ENCODE measurements at places on chromosomes 4 and X.

DNA sequence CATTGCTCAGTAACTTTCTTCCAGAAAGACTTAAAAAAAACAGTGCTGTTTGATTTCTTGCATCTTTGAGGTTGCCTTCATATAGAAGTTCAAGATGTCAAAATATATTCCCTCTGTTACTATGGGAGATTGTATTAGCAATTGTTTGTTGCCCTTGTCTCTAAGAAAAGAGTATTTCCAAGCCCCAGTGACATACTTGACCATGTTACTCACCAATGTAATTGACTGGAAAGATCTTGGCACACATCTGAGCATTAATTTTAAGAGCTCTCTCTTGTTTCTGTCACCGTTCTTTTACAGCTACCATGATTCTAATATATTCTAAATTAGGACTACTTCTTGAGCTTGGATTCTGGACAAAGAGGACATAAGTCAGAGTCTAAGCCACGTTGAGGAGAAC is 902.7 kb upstream of the EPHA5 start:
- peak; percentile 39 for DNase-seq

DNA sequence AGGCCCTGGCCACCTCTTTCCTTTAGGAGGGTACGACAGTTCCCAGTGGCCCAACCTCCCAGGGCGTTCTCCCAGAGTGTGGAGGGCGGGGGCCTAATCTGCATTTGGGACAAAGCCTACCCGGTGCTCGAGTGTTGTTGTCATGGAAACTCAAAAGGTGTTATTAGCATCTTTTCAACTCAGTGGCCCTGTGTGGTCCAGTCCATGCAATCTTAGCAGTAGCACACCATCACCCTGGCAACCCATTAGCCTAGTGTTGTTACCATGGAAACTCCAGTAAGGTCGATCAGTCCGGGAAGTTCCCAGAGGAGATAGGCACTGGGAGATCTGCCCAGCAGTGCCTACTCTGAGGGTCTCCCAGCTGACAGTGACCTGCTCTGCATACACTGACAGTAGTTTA is 20.2 kb downstream of the APLN start:
- DNase-seq: no peak

- no peak for DNase-seq
These were observed 737.5 kb upstream of the MAGEB2 start for GRCh38 chrX:29477878-29478277.

- no peak for DNase-seq
These were observed 3.5 kb downstream of the BCOR start for GRCh38 chrX:40094041-40094899.

DNA sequence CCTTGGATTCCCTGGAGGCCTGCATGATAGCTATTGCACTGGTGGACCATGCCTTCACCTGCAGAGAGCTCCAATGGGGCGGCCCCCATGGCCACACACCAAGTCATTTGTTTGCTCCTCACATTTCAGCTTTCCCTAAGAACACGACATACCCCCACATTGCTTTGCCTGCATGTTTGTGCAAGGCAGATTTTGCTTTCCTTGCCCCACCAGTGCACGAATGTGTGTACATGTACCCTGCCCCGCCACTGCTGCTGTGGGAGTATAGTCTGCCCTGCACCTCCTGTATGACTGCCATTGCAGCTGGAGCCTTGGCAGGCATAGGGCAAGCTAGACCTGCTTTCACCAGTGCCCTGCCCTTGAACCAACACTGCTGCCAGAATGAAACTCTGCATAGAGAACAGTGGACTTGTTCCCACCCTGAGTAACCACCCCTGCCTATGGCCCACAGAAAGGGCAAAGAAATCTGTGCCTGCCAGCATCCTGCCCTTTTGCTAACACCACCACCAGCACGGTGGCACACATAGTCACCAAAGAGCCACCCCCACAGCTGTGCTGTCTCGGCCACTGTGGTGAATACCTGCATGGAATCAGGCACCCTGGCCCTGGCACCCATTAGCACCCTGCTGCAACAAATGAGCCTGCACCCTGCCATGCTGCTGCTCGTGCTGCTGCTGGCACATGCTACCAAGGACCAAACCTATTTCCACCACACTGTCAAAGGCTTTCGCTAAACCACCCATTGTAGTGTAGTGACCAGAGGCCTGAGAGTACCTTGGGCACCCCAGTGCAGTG is 661.7 kb upstream of the FAM241A start:
- no peak for DNase-seq

DNA sequence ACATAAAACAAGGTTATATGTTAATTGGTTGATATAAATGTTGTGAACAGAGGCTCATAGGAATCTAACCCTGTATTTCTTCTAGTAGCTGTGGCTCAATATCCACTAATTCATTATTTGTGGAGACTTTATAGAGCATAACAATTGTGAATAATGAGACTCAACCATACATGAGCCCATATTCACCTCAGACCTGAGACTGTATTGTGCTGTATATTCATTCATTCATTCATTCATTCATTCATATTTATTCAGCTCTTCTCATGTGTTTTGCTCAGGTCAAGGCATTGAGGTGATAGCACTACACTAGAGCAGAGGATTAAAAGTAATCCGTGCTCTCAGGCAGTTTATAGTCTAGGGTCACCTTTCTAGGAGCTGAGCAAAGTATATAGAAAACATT is 24.5 kb upstream of the ANXA3 start:
- no peak for DNase-seq

DNA sequence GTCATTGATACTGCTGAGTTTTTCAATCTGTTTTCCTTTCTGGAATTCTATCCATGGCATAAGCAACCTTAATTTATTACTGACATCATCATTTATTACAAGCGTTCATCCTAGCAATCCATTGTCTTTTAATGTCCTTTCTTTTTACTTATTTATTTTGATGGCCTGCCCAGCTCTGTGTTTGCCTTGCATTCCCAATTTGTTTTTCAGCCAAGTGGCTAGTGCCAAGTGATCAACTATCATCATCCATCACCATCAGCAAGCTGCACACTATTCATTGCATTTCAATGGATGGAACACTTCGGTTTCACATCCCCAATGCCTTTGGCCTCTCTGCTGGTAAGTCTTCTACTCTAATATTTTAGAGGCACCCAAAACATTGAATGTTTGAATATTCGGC is 831.7 kb upstream of the EPHA5 start:
- no peak for DNase-seq

- DNase-seq: no peak
These were observed 22.7 kb upstream of the RNF212 start for GRCh38 chr4:1136048-1136447.

GRCh38 chr4:145299380-145300076 is 119.1 kb upstream of the OTUD4 start:
- no peak for DNase-seq

DNA sequence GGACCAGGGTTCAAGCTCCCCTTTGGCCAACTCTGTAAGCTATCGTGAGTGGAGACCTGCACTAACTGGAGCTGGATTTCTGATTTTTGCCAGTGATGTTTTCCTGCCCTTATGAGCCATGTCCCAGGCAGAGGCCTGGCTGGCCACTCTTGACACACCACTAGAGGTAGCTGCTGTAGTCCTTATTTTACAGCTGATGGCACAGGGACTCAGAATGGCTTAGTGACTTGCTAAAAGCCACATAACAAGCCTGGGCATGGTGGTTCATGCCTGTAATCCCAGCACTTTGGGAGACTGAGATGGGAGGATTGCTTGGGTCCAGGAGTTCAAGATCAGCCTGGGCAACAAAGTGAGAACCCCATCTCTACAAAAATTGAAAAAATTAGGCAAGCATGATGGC is 33.4 kb downstream of the CYTL1 start:
- no peak for DNase-seq

GRCh38 chr4:8862800-8863685 is 8.6 kb downstream of the HMX1 start:
- no peak for DNase-seq

All from DMS79 (cell line).